Left lung (tissue), 14 donors: ENCODE measurements at places on chromosomes 1 and 21. TPM values are rescaled to one million over a fixed set of nuclear protein-coding genes. Genes with fewer than 3 reads are reported as not detected.
A peak's percentile ranks its signal among the peaks of the same experiment; 100 is the strongest.

The CATSPER4 gene
- polyA plus RNA-seq = 0.13 TPM

The INSRR gene
- polyA plus RNA-seq = 0.03 TPM

The LRRC53 gene
- not detected for polyA plus RNA-seq

The CCDC27 gene
- polyA plus RNA-seq = 0.26 TPM

The TGFB2 gene
- 116 TPM for polyA plus RNA-seq

The LAMC2 gene
- polyA plus RNA-seq = 38.1 TPM

The SERINC2 gene
- polyA plus RNA-seq = 15.6 TPM

The ATP1A4 gene
- 0.10 TPM for polyA plus RNA-seq

The S100A2 gene
- polyA plus RNA-seq = 1.0 TPM

The RGS8 gene
- polyA plus RNA-seq = not detected

- DNase-seq = peak; percentile 41
Measured at GRCh38 chr1:118223426-118223825, 38.4 kb upstream of the SPAG17 start.

GRCh38 chr21:45938811-45939520 is 42.6 kb upstream of the COL6A1 start:
- DNase-seq = no peak

DNA sequence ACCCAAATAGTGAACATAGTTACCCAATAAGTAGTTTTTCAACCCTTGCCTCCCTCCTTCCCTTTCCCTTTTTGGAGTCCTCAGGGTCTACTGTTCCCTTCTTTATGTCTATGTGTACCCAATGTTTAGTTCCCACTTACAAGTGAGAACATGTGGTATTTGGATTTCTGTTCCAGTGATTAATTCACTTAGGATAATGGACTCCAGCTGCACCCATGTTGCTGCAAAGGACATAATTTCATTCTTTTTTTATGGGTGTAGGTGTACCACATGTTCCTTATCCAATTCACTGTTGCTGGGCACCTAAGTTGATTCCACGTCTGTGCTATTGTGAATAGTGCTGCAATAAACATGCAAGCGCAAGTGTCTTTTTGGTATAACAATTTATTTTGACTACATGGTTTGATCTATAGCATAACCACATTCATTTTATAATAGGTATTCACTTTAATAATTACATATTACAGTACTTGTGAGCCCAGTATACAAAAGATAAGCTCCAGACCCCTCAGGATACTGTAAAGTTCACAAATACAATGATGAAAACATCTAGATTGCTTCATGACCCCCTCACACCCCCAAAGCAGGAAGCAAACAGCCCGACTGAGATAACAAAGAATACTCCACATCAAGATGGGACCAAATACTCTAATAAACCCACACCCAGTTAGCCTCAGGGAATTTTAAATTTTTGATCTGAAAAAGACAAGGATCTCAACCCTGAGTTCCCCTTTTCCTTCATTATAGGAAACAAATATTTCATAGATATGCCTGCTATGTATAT is 45.3 kb downstream of the PUM1 start:
- DNase-seq = no peak

- peak; percentile 58 for DNase-seq
Measured at GRCh38 chr1:160993544-160994193, 27.3 kb downstream of the F11R start.

DNA sequence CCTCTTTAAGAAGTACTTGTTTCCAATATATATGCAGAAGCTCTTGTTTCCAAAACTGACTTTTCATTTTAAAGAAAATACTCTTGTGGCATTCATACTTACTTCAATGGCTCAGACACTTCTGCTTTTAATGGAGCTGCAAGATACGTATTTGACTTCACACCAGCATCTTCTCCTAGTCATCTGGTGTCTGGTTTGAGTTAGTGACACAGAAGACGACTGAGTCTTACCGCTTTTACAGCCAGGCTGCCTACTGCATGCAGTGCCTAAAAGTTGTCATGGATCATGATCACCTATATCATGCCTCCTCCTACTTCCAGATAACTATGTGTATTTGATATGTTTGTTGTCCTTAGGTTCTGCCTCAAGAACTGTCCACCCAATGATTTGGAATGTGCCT is 185.9 kb downstream of the TPR start:
- DNase-seq = no peak

- DNase-seq = no peak
Measured at GRCh38 chr21:32007456-32007855, 134.6 kb downstream of the HUNK start.

DNA sequence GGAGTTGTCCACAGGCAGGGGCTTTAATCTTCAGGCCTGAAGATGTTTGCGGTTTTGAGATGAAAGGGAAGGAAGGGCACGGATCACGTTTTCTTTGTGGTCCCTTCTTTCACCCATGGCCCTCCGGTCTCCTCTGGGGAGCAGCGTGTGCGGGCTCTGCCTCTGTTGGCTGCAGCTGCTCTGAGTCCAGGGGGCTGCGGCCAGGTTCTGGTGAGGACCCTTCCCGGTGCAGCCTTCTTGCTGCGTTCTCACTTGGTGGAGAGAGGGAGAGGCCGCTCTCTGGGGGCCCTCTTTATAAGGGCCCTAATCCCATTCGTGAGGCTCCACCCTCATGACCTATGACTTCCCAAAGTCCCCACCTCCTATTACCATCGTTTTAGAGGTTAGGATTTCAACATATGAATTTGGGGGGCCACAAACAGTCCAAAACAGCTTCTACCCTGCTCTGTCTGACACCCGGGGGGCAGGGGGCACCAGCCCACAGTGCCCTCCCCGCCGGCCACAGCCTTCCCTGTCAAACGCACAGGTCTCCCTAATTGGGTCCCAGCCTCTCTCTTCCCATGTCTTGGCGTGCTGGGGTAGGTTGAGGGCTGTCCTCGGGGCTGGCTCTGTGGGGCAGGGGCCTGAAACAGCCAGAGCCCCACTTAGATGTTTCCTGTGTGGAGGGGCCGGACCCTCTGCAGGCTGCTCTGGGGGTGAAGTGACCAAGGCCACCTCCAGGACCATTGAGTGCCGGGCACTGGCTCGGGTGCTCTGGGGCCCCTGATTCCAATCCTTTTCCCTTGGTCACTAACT is 100.1 kb upstream of the C1orf174 start:
- DNase-seq = no peak

GRCh38 chr1:71223641-71224340 is 143.0 kb upstream of the ZRANB2 start:
- no peak for DNase-seq

GRCh38 chr1:159957824-159958268 is 3.8 kb upstream of the SLAMF9 start:
- DNase-seq = no peak

DNA sequence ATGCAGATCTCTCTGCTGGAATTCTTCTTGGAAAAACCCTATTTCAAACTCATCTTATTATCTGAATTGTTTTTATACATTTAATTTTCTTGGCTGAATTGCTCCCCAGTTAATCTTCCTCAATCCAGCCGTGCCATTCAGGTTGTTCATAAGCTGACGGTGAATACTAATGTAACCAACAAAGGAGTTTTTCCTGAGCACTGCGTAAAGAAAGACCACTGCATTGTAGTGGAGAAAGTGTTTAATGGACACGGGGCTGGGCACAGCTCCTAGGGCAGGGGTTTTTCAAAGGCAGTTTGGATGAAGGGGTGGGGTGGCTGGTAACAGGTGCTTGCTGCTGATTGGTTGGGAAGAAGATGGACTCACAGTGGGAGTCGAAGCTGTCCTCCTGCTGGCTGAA is 820.3 kb downstream of the ADGRL2 start:
- DNase-seq = no peak

DNA sequence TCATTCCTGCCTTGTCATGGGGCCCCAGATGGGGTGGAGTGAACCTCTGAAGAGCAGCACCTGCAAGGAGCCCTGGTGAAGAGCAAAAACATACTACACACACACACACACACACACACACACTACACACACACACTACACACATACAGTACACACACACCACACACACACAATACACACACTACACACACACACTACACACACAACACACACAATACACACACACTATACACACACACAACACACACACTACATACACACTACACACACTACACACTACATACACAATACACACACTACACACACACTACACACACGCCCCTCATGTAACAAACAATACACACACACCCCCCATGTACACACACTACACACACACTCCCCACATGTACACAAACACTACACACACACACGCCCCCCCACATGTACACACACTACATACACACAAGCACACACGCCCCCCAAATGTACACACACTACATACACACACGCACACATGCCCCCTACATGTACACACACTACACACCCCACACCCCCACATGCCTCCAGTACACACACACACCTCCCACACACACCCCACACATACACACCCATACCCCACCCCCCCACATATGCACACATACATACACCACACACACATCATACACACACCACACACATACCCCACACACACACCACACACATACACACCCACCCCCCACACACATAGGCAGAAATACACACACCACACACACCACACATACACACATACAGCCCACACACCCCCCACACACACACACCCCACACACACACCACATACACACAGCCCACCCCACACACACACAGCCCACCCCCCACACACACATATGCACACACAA is 9.3 kb downstream of the SLC2A5 start:
- DNase-seq = no peak

DNA sequence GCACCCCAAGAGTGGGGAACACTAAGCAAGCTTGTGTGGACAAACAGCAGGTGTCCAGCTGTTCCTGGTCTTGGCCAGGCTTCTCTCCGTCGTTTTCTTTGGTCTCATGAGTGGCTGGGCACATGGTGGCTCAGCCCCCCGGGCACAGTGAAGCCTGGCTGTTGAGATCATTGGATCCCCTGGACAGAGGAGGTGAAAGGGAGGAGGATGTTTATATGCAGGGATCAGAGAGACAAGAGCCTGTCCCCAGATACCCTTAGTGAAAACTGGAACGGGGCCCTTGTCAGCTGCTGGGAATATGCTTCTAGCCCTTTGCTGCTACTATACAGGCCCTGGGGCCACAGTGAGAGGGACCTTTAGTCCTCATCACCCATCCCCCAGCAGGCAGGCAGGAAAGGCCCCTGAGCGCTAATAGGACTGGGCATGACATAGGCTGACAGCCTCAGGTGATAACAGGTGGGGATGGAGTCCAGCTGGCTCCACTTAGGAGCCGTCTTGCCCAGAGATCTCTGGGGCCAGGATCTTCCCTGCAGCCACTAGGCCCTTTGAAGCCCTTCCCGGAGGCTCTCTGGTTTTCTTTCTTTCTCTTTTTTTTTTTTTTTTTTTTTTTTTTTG is 16.4 kb downstream of the EPHA8 start:
- DNase-seq = no peak

- no peak for DNase-seq
Measured at GRCh38 chr1:66253330-66253921, 280.5 kb upstream of the SGIP1 start.

GRCh38 chr21:15441060-15441493 is 288.7 kb upstream of the USP25 start:
- no peak for DNase-seq

DNA sequence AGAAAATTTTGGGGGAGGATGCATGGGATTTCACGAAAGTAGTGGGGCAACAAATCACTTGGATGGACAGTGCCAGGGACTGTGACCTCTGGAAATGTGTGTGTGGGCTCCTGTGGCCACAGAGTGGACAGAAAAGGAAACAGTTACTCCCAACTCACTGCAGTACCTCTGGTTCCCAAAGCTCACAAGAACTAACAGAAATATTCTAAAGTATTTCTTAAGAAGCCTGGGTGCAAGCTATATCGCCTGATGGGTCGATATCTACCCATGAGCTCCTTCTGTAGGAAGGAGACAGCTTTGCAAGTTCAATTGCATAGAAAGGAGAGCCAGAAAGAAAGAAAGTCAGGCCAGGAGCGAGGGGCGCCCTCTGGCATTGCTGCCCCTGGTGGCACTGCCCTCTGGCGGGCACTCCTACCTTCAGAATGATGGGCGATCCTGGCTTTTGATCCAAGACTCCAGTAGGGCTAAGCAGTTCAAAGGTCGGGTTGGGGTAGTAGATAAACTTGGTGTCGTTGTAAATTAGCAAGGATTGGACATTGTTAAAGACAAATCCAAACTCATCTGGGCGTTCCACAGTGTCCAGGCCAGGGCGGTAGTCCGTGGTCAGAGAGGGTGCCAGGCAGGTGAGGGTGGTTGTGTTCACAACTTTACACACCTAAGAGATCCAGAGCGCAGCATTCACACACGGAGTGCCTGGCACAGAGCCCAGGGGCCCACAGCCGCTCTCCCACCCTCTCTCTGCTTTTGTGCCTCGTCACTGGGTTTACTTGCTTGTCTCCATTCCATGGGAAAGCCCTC is 134.7 kb upstream of the CD34 start:
- no peak for DNase-seq

GRCh38 chr1:176531036-176531435 is 68.1 kb downstream of the PAPPA2 start:
- no peak for DNase-seq

- no peak for DNase-seq
Measured at GRCh38 chr1:4963251-4963650, 308.8 kb downstream of the AJAP1 start.
